ENCODE measurements at places on chromosomes 12 and 14.

DNA sequence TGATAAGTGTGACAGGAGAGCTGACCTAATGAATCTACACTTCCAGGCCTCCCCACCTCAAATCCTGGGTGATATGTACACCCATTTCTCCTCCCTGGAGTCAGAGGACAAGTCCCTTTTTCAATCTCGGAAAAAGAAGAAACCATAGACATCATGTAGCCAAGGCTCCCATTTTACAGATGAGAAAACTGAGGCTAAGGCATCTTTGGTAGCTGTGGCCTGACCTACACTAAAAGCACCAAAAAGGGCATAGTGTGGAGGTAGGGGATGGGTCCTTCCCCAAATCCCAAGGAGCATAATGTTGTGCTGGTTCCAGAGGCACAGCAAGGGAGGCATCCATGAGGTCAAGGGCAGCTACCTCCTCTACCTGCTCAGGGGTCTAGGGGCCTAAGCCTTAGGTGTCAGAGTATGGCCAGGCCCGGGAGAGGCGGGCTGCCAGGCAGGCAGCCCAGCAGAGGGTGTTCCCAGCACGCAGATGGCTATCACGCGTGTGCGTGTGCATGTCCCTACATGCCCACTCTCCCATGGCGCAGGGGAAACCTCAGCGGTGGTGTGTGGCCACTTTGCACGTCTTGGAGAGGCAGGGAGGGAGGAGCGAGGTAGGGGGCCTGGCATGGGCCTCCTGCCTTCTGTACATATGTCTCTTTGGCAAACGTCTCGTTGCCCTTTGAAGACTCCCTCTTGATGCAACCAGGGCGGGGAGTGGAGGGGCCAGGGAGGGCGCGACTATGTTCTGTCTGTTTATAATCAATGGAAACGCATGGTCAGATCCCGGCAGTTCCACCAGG lies 2.5 kb downstream of the PGF start:
- no peak for DNase-seq

DNA sequence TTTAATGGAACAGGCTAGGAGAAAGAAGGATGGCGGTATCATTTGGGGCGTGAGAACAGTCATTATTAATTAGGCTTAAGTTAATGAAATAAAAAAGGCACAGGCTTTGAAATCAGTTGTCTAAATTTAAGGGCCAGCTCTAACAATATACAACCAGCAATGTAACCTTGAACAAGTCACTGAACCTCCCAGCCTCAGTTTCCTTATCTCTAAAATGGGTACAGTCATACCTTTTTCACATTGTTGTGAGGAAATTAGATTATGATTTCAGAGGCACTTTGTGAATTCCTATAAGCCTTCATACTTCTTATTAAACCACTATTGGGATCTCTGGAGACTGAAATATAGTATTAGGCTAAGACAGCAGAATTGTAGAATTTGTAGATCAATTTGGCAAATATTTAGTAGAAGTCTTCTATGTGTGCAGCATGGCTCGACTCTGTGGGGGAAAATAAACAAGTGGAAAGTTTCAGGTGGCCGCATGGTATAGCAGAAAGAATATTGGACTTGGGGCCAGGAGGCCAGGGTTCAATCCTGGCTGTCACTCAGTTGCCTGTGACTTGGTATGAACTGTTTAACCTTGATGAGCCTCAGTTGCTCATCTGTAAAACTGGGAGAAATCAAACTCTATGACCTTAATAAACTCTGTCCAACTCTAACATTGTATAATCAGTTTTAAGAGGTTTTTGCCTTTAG lies 117.7 kb downstream of the ETV6 start:
- no peak for DNase-seq

- DNase-seq = no peak
Observed at GRCh38 chr12:92072112-92072511, 73.5 kb downstream of the BTG1 start.

DNA sequence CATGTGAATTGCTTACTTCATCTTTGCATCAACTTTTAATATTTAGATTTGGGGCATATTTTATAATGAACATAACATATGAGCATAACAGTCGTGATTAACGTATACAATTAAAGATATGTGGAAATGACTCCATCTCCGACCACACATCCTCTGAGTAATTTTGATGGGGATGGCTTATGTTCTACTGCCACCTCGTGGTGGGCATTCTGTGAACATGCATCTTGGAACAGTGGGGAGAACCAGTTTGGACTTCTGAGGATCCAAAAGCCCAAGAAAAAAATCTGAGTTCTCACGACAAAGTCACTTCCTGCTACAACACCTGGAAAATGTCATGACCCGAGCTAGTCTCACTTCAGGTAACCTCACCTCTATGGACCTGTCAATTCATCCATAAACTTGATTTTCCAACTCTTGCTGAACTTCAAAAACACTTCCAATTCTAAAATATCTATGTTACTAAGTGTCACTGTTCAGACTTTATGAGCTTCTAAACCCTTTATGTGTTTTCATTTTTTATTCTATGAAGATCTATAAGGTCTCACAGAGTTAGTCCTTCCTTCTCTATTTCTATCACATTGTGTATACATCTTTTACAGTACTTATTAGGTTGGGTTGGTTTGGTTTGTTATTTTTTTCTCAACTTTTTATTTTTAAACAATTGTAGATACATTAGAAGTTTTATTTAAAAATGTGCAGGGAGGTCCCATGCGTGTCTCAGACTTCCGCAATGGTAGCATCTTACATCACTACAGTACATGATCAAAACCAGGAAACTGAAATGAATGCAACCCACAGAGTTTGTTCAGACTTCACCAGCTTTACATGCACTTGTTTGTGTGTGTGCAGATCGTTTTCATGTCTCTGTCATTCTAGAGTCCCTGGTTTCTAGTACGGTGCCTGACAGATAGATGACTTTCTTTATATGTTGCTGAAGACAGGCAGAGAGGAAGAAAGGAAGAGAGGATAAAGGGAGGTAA lies 38.2 kb upstream of the STAB2 start:
- peak; percentile 52 for DNase-seq

GRCh38 chr14:55610713-55611370 lies 30.8 kb downstream of the KTN1 start:
- no peak for DNase-seq

DNA sequence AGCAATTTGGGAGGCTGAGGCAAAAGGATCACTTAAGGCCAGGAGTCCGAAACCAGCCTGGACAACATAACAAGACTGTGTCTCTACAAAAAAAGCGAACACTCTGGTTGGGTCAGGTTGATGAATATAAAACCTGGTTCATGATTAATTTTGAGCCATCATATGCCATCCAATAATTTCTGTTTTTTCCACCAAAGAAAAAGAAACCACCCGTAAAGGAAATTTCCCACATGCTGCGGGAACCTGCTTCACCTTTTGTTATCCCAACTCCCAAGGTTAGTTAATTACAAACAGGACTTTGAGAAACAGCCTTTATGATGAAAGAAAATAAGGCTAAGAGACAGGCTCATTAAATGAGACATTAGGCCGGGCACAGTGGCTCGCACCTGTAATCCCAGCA lies 24.1 kb upstream of the BICDL1 start:
- no peak for DNase-seq

Data from Kasumi-1 (cell line).